ENCODE measurements at places on chromosomes 3 and 15.

- DNase-seq: no peak
Observed at GRCh38 chr3:138389841-138390581, 41.6 kb downstream of the MRAS start.

GRCh38 chr3:26449996-26450395 is 172.6 kb upstream of the LRRC3B start:
- no peak for DNase-seq

GRCh38 chr3:46585799-46586693 is 19.9 kb upstream of the LRRC2 start:
- DNase-seq: no peak

GRCh38 chr15:23647421-23648370 is at the start of gene MAGEL2:
TSS of gene MAGEL2 (minus strand) at chr15:23647867. CDS start at chr15:23647742, 125 bp downstream.
- DNase-seq: no peak

GRCh38 chr3:68974711-68975110 is 38.8 kb downstream of the EOGT start:
- DNase-seq: no peak

GRCh38 chr3:183214277-183214612 is 38.8 kb upstream of the B3GNT5 start:
- no peak for DNase-seq

- no peak for DNase-seq
Observed at GRCh38 chr3:10534066-10534465, 28.7 kb upstream of the ATP2B2 start.

- DNase-seq: no peak
Observed at GRCh38 chr3:23691357-23691895, 114.3 kb upstream of the UBE2E1 start.

GRCh38 chr15:92624401-92624991 is 31.1 kb downstream of the FAM174B start:
- no peak for DNase-seq

GRCh38 chr3:62496503-62496902 is 123.2 kb upstream of the FEZF2 start:
- DNase-seq: no peak

- DNase-seq: peak; percentile 93
Observed at GRCh38 chr15:84736375-84736774, 12.0 kb upstream of the ZNF592 start.

DNA sequence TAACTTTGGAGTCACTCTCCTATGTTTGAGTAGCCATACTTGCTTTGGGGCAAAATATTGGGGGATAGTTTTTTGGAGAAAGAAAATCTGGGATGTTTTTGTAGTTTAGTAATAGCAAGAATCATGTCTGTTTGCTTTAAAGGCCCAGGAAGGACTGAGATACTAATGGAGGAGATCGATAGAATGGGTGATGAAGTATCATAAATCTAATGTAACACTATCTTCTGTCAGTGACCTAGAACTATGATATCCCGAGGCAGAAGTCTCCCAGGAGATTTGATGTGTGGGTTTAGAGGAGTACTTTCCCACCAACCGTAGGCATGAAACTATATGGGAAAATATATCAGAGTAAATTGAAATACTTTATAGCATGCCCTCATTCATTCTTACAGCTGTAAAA is 21.0 kb upstream of the NFKBIZ start:
- no peak for DNase-seq

- DNase-seq: no peak
Observed at GRCh38 chr3:180059356-180059755, 22.6 kb upstream of the PEX5L start.

GRCh38 chr15:65655026-65655425 is 33.3 kb downstream of the SLC24A1 start:
- DNase-seq: no peak

GRCh38 chr15:43898891-43899290 is 72.1 kb downstream of the WDR76 start:
- no peak for DNase-seq

DNA sequence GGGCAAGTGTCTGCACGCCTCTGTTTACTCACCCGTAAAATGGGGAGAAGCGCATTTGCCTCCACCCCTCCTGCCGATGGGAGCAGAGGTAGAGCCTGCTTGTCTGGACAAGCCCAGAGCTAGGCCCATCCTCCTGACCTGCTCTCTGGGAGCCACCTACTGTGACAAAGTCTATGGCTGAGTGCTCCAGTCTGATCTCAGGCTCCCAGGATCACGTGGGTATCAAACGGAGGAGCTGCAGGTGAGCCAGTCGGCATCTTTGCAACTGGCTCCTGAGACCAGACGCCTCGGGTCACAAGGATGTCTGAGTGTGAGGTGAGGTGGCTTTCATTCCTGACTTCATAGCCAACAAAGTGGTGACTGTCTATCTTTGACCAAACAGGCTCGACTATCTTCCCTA is 2.1 kb upstream of the ALDH1A3 start:
- no peak for DNase-seq

DNA sequence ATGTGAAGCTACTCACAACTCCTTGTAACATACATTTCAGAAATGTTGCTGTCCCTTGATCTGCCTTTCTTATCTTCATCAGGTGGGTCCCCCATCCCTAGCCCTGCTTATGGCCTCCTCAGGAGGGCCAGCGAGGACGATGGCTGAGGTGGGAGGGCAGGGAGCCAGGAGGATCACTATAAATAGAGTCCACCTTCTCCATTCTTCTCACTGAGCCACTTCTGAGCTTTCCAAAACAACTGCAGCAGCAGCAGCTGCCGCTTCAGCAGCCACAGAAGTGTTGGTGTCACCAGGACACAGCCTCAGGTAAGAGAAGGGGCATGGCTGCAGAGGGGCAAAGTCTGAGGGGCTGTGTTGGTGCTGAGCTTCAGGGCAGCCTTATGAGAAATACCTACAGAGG is 53.5 kb downstream of the ANAPC13 start:
- no peak for DNase-seq

DNA sequence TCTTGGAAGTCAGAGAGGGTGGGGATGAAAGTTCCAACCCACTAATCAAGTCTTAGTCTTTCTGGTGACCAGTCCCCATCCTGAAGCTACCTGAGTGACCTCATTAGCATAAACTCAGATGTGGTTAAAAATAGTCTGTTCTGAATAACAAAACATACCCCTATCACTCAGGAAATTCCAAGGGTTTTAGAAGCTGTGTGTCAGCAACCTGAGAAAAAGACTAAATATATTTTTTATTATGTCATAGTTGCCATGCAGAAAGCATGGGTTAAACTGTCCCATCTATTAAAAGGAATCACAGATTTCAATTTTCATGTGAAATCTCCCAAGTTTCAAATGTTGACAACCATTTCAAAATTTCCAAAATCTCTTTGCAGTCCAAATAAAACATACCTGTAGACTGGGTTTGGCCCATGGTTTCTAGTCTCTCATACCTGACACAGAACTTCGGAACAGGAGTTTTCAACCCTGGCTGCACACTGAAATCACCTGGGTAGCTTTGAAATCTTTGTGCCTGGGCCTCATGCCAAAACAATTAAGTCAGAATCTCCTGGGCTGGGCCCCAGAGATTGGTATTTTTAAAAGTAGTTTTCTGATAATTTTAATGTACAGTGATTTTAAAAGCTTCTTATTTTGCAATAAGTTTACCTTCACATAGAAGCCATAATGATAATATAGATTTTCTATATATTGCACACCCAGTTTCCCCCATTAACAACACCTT is 476.3 kb downstream of the RBMS3 start:
- DNase-seq: no peak
